HCT116 (cell line): ENCODE measurements at places on chromosomes 7 and 10. TPM values are rescaled to one million over a fixed set of nuclear protein-coding genes. Genes with fewer than 3 reads are reported as not detected.
A peak's percentile ranks its signal among the peaks of the same experiment; 100 is the strongest.

DNA sequence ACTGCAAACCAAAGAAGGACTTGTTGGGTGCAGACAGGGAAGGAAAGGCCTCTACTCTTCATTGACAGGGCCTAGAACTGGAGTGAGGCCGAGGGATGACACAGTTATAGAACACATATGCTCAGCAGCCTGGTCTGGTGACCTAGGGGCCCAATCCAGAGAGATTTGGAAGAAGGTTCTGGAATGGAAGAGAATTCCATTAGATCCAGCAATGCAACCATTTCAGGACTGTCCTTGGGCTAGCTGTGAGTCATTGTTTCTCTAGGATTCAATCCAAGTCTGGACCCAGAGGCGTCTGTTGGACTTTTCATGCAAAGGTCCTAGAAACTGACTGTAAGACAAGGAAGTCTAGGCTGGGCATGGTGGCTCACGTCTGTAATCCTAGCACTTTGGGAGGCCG, 59.2 kb downstream of the WIPF3 start:
- DNase-seq, result peak; percentile 18

DNA sequence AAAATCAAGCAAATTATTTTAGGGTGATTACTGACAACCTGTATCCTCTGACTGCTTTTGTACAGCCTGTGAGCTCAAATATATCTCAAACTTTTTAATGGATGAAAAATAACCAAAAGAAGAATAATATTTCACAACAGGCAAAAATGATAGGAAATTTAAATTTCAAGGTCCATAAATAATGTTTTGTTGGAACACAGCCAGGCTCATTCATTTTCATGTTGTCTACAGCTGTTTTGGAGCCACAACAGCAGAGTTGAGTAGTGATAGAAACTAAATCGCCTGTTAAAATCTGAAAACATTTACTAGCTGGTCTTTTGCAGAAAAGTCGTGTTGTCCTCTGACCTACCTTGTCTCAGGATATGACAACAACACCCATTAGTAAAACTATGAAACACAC, 75.9 kb downstream of the GLI3 start:
- no peak for DNase-seq

DNA sequence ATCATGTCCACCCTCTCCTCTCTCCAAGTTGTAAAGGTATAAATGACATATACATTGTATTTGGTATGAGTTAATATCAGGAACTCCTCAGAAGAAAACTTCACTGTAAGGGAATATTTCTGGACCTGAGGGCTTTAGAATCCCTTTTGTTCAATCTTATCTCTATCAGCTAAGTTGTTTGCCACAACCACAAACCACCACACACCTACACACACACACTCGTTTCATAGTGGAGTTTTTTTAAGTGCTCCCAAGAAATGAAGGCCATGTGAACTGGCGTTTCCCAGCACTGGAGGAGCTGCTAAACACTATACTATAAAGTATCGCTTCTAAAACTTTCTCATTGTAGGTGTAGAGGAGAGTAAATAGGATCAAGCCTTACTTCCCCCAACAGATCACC, 64.8 kb upstream of the GHITM start:
- no peak for DNase-seq

- no peak for DNase-seq
Measured at GRCh38 chr7:152112829-152113228, 87.4 kb downstream of the GALNT11 start.

ESYT2 gene
- total RNA-seq, result 68.2 TPM

DKK1 gene
- 315 TPM for total RNA-seq

DNA sequence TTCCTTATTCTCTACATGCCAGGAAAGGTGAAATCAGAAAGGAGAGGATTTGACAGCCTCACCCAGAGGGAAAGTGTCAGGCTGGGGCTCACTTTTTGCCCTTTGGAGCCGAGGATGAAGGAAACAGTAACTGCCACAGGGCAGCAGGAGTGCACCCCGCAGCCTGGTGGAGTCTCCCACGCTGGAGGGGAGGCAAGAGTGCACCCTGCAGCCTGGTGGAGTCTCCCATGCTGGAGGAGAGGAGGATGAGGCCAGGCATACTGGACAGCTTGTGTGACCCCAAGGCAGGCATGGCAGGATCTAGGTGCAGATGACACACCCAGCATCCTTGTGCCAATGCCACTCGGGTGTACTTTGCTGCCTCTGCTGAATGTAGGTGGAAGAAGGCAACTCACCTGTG, 484.0 kb downstream of the DNAJB6 start:
- DNase-seq, result no peak

DNA sequence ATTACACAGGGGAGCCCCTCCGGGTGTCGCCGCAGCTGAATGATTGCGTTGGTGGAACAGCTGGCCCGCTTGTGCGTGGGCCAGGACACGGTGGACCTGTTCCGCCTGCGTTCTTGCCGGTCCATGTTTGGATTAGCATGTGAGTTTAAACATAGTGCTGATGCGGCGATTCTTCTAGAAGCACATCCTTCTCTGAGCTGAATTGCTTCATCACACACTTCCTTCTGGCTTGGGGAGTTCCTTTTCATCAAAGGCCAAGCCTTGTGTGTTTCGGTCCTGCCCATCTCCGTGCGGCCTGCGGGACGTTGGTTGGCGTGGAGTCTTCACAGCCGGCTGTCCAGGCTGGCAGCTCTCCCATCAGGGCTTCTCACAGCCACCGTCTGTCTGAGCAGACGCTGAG, 45.5 kb upstream of the SLC29A4 start:
- DNase-seq, result no peak

DNA sequence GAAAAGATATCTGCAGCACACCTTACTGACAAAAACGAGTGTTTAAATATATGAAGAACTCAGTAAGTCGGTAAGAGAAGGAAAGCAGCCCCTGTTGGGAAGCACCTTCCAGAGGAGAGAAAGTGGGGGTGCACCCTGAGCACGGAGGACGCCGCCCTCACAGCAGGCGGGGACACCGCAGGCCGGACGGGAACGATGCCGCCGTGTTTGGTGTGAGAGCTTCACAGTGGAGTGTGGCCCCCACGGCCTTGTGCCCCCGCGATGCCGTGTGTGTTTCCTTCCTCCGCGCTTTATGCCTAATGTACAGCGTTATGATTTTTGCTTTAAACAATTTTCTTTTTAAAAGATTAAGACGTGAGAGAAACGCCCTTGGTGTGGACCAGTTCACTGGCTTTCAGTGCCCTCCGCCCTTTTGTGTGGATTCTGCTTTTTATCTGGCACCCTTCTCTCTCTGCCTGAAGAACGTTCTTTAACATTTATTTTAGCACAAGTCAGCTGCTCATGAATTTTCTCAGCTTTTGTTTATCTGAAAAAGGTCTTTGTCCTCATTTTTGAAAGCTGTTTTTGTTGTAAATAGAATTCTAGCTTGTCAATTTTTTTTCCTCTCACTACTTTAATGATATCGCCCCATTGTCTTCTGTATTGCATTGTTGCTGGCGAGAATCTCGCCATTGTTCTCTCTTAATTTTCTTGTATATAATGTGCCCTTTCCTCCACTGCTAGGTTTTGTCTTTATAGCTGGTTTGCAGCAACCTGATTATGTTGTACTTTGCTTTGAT, 110.7 kb downstream of the INPP5A start:
- DNase-seq, result no peak

ZPBP gene
- not detected for total RNA-seq
